Stimulated activated CD8-positive, alpha-beta memory T cell treated with anti-CD3 and anti-CD28 coated beads, Interleukin-7, amount 100 ng/mL, for 1 hour (primary cell): ENCODE measurements at places on chromosomes 2 and 18.

DNA sequence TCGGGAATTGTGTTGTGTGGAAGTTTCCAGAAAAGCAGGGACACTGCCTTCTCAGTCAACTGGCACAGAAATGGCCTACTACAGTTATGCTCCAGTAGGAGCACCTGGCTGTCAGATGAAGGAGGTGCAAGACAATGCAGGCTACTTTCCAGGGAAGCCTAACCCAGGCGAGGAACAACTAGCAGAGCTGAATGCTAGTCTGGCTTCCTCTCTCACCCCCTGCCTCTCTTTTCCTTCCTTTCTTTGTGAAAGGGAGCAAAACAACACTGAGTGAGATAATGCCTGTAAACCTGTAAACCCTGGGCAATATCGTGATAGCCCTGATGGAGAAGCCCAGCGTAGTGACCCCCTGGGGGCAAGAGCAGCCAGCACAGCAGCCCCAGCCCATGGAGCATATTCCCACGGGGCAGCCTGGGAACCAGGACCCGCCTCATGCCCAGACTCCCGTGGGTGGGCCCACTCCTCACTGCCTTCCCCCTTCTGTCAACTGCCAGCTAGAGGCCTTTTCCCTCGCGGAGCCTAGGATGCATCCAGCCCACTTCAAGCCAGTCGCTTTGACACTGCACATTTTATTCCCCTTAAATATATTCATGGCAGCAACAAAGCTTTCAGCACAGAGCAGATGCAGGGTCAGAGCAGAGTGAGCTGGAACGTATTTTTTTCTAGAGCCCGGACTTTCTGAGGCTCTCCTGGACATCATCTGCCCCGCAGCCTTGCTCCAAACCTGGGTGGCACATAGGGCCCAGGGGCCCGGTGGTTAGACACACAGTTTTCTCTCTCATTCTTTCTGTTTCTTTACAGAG, 77.0 kb downstream of the PDCL3 start:
- DNase-seq: no peak

- no peak for DNase-seq
Observed at GRCh38 chr2:42823744-42824453, 31.5 kb upstream of the HAAO start.

GRCh38 chr2:160224507-160224906, 24.4 kb upstream of the ITGB6 start:
- DNase-seq: no peak

- no peak for DNase-seq
Observed at GRCh38 chr18:55875371-55875901, 287.4 kb upstream of the TCF4 start.

GRCh38 chr2:60106836-60107529, 446.5 kb downstream of the BCL11A start:
- no peak for DNase-seq

- DNase-seq: no peak
Observed at GRCh38 chr2:151891566-151892194, 63.5 kb upstream of the ARL5A start.

DNA sequence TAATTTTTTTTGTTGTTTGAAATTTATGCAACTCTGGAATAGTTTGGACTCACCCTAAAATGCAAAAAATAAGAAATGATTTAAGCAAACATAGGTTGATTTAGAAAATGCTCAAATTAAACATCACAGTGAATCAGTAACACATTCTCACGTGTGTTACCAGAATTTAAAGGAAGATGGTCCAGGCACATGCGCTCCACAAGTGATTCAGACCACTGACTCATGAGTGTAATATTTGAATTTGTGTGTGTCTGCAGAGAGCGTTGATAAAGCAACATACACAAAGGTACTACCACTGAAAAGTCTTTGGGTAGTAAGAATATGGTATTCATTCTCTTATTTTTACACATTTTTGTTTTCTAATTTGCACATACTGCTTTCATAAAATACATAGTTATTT, 7.9 kb downstream of the SS18 start:
- no peak for DNase-seq

- no peak for DNase-seq
Observed at GRCh38 chr2:37080266-37080665, 3.9 kb downstream of the HEATR5B start.

DNA sequence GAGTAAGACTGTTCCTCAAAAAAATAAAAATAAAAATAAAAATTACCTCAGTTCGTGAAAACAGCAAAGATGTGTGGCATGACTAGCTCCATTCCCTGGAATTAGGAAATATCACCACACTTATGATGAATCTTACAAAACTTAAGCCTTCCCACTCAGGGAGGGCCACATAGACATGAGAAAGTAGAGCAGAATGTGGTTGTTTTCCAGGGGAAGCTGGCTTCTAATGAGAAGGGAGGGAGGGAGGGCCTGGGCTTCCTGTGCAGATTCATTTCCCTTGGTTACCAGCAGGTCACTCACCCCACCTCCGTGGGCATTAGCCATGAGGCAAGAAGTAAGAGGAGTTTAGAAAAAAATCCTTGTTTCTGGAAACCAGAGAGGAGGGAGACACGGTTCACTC, 95.9 kb upstream of the RMDN2 start:
- no peak for DNase-seq

- no peak for DNase-seq
Observed at GRCh38 chr2:172380436-172381274, 46.7 kb upstream of the ITGA6 start.
